Right ventricle myocardium superior (tissue), 1 donor: ENCODE measurements at places on chromosomes 1 and 21. TPM values are rescaled to one million over a fixed set of nuclear protein-coding genes. Genes with fewer than 3 reads are reported as not detected.

ALX3 gene
- not detected for total RNA-seq

RNF220 gene
- total RNA-seq = 72.5 TPM

BMP8A gene
- total RNA-seq = 0.30 TPM

SLC16A4 gene
- total RNA-seq = 3.4 TPM

ROR1 gene
- 8.6 TPM for total RNA-seq

ZMYND12 gene
- 0.78 TPM for total RNA-seq

GRCh38 chr1:217407534-217408001 lies 223.3 kb downstream of the GPATCH2 start:
- DNase-seq = no peak

DNA sequence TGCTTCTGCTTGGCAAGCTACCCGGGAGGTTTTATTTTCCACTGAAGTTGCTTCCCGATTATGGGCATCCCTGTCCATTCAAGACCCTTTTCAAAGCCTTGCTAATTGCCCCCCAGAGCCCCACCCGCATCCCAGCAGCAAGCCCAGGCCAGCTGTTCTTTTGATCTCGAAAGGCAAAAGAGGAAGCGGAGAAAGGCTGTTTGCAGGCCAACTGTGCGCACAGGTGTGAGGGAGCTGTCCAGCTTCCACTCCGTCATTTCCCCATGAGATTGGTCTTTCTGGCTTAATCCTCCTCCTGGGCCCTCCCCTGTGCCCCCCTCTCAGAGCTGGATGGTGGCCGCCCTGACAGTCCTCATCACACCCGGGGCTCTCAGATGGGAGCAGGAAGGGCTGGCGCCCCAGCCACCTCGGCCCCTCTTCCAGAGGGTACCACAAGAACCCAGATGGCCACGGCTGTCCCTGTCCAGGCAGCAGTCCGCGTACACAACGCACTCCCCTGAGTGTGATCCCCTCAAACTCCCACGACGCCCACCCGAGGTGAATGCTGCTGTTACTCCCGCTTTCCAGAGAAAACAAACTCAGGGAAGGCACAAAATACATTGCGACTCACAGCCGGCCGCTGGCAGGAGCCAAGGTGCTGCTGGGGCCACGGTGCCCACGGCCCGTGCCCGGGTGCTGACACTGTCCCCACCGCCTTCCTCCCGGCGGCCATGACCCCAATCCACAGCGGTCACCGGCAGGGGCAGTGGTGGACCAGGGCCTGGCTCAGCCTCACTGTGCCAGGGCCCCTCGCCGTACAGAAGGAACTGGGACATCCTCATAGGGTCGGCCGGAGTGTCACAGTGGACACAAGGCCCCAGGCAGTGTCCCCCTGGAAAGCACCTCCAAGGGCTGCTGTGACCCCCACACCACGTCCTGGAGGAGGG lies 121.9 kb downstream of the CRYAA start:
- peak; percentile 26 for DNase-seq

- no peak for DNase-seq
Measured at GRCh38 chr1:202361701-202362100, 13.2 kb downstream of the PPP1R12B start.

DNA sequence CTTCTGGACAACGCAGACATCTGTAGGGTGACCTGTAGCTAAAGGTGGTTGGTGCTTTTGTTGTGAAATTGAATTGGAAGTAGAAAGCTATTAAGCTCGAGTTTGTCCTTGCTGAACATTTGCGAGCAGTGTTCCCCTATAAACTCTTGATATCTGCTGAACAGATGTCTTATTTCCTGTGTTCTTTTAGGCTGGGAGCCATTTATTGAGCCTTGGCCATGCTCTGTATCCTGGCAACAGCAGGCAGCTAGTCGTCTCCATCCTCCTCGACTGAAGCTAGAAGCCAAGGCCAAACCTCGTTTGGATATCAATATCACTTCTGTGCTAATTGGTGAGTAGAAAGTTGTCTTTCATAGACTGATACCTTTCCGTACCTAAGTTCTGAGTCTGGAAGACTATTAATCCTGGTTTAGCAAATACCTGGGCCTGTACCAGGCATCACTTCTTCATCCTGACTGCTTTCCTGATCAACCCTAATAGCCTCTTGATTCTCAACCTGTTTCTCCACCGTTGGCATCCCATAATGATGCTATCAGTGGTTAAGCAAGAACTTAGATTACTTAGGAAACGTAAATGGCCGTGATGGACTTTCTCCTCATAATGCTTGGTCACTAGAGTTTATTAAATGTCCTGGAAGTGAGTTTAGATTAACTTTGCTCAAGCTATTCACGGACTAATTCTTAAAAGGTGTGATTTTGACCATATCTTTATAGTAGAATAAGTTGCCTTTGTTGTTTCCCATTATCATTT lies 103.4 kb downstream of the VPS13D start:
- no peak for DNase-seq

- DNase-seq = no peak
Measured at GRCh38 chr1:24167008-24167407, 20.1 kb downstream of the IFNLR1 start.

GRCh38 chr1:233459968-233460367 lies 132.4 kb downstream of the MAP3K21 start:
- DNase-seq = no peak

DNA sequence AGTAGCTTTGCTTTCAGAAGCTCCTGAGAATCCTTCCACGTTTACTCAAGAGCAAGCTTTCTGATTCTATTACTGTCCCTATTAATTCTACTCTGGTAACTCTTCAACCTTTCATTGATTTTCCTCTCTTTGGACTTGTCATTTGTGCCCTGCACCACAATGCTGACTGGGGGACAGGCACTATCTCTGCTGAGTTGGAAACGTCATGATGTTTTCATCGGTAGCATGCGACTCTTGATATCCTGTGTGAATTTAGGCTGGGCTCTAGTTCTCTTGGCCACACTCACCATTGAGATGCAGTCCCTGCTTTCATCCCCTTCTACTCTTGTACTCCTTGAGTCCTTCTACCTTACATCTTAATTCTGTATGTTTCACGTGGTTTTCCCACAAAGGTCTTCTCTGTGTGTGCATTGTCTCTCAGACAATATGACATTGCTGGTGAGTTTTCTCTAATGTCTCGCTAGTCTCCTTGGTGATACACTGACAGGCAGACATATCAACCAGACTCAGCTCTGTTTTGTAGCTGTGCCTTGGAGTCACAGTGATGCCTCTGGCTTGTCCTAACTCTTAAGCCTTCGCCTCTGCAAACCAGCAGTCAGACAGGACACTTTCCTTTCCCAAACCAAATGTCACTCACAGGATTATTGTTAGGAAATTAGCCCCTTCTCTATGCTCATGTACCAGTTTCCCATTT lies 223.6 kb upstream of the ADGRL2 start:
- no peak for DNase-seq

- DNase-seq = peak; percentile 65
Measured at GRCh38 chr1:160206036-160206389, 829 bp downstream of the PEA15 start.

DNA sequence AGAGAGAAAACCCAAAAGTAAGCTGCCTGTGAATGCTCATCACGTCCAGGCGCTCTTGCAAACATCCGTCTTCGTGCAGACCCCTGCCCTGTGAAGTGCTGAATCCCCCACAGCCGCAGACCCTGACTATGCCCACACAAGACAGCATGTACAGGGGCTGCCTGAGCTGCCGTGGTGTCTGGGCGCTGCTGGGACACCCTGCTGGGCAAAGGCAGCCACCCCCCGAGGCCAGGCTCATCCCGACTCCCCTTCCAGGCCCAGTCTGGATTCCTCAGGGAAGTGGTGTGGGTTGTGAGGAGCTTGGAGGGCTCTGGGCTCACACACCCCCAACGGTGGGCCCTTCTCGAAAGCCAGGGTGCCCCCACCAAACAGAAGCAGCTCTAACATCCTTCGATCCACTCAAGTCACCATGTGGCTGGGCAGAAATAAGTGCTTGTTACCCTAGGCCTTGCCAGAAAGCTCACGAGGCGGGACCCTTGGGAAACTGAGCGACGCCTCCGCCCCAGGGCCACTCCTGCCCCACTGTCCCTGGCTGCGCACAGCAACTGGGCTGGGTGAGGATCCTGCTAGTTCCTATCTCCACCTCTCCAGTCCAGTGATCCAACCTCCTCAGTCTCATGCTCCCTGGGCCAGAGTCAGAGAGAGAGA lies 4.8 kb upstream of the WNT9A start:
- no peak for DNase-seq

- DNase-seq = no peak
Measured at GRCh38 chr1:169180174-169180573, 73.7 kb downstream of the ATP1B1 start.

- DNase-seq = no peak
Measured at GRCh38 chr1:152160576-152160975, 1.5 kb upstream of the RPTN start.

- DNase-seq = no peak
Measured at GRCh38 chr1:207998691-207999090, 87.8 kb upstream of the CD34 start.

- DNase-seq = no peak
Measured at GRCh38 chr1:72336776-72337175, 54.4 kb upstream of the NEGR1 start.
